Mucosa of gallbladder (tissue), 1 donor: ENCODE measurements at places on chromosomes 16 and 17. TPM values are rescaled to one million over a fixed set of nuclear protein-coding genes. Genes with fewer than 3 reads are reported as not detected.

LDAF1 gene
- 61.5 TPM for total RNA-seq

TP53TG3C gene
- total RNA-seq, result not detected

CFAP119 gene
- 13.2 TPM for total RNA-seq

MT2A gene
- 157 TPM for total RNA-seq

ABCA10 gene
- 8.7 TPM for total RNA-seq

C17orf100 gene
- 3.3 TPM for total RNA-seq

GLIS2 gene
- total RNA-seq, result 22.2 TPM

TVP23C gene
- total RNA-seq, result 13.8 TPM

SAMD14 gene
- 8.8 TPM for total RNA-seq

ELMO3 gene
- 68.3 TPM for total RNA-seq

CCDC40 gene
- total RNA-seq, result 13.5 TPM

CTDNEP1 gene
- total RNA-seq, result 107 TPM

LCAT gene
- 30.3 TPM for total RNA-seq

BIRC5 gene
- 2.7 TPM for total RNA-seq

P2RX1 gene
- 2.8 TPM for total RNA-seq

CSNK2A2 gene
- 58.5 TPM for total RNA-seq

MMP25 gene
- 1.1 TPM for total RNA-seq

ST6GALNAC2 gene
- 2.4 TPM for total RNA-seq

PRSS22 gene
- total RNA-seq, result 52.7 TPM

TBX6 gene
- 3.7 TPM for total RNA-seq

C16orf46 gene
- total RNA-seq, result 1.2 TPM

KRTAP3-1 gene
- not detected for total RNA-seq

SNX20 gene
- 4.2 TPM for total RNA-seq

ENGASE gene
- total RNA-seq, result 74.8 TPM

NEUROD2 gene
- not detected for total RNA-seq

NAGLU gene
- total RNA-seq, result 51.1 TPM

NPIPB13 gene
- total RNA-seq, result 12.5 TPM

KRT40 gene
- not detected for total RNA-seq

CLEC3A gene
- 3.5 TPM for total RNA-seq

JPH3 gene
- total RNA-seq, result 0.32 TPM

RAI1 gene
- 60.3 TPM for total RNA-seq

UNC13D gene
- 26.4 TPM for total RNA-seq

KRT27 gene
- total RNA-seq, result not detected

MEIOB gene
- 0.17 TPM for total RNA-seq

OR1A1 gene
- not detected for total RNA-seq

PSMB10 gene
- total RNA-seq, result 68.8 TPM

RBFOX1 gene
- 0.55 TPM for total RNA-seq

PPY gene
- not detected for total RNA-seq

ELOB gene
- total RNA-seq, result 273 TPM

GSDMA gene
- total RNA-seq, result not detected

OR1F1 gene
- total RNA-seq, result not detected

PDE6G gene
- total RNA-seq, result 0.32 TPM

MFAP4 gene
- 303 TPM for total RNA-seq

SEPTIN12 gene
- total RNA-seq, result not detected

HOXB9 gene
- total RNA-seq, result 0.26 TPM

CRYBA1 gene
- total RNA-seq, result not detected

WIPF2 gene
- 64.1 TPM for total RNA-seq

PSMD7 gene
- total RNA-seq, result 64.3 TPM

KCNJ12 gene
- 2.4 TPM for total RNA-seq

RHBDL1 gene
- 5.5 TPM for total RNA-seq

GPR179 gene
- total RNA-seq, result 0.23 TPM

SKAP1 gene
- total RNA-seq, result 5.4 TPM

UMOD gene
- total RNA-seq, result 0.60 TPM
